ENCODE measurements at places on chromosomes 4 and X.

DNA sequence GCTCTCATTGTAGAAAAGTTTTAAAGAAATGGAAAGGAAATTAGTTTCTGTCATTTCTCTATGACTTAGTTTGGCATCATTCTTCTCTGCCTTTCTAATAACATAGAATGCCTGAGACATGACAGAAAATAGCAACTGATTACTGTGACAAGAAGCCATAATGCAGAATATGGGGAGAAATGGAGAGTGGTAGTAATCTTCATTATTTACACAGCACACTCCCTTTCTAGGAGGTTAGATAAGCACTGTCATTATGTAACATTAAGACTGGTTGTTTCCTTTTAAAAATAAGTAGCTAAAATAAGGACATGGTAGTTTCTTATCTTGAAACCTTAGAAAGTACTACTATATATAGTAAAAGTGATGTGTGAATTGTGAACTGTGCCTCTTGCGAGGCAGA is 1227.9 kb upstream of the PABPC4L start:
- DNase-seq, result no peak

DNA sequence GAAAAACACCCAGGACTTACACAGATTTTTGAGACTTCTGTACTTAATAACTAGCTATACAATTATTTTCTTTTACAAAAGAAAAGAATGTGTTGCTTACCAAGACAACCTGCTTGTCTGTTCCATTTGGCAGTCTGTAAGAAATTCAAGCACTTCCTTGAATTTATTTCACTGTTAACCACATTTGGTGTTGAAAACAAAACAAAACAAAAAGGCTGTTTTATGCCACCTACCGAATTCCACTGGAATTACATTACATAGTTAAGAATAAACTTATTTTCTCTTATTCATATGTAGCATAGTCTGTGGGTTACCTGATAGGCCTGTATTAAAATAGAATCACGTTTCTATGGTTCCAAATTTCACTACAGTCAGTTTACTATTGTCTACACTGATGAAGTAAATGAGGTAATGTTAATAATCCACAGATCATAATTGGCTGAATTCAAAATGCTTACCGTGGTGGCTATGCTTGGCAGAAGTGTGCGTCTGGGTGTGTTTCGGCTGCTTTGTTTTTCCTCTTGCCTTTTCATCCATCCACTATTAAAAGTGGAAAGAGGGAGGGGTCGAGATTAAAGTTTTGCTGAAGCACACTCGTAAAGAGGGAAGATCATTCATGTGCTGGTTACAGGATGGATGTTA is at the start of gene TLR1:
TSS of gene TLR1 (minus strand) at position 138 of the 642 bp plus-strand sequence. CDS start 5,960 bp downstream, outside the sequence.
- DNase-seq, result no peak

GRCh38 chrX:47093248-47093647 is 15.0 kb downstream of the RGN start:
- DNase-seq, result no peak

GRCh38 chr4:30718641-30719453 is 1.3 kb upstream of the PCDH7 start:
- DNase-seq, result no peak

GRCh38 chr4:17018013-17018412 is 119.6 kb upstream of the LDB2 start:
- no peak for DNase-seq

DNA sequence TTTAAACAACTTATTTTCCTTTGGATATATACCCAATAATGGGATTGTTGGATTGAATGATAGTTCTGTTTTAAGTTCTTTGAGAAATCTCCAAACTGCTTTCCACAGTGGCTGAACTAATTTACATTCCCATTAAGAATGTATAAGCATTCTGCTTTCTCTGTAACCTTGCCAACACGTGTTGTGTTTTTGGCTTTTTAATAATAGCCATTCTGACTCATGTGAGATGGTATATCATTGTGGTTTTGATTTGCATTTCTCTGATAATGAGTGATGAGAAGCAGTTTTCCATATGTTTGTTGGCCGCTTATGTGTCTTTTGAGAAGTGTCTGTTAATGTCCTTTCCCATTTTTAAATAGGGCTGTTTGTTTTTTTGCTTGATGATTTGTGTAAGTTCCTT is 155.6 kb upstream of the PITX2 start:
- no peak for DNase-seq

GRCh38 chrX:48477960-48478755 is 2.2 kb downstream of the FTSJ1 start:
- DNase-seq, result no peak

- DNase-seq, result no peak
These were observed 35.3 kb downstream of the DCTD start for GRCh38 chr4:182881914-182882313.

GRCh38 chrX:105297041-105297440 is 76.5 kb upstream of the TEX13A start:
- DNase-seq, result no peak

- DNase-seq, result no peak
These were observed 112.9 kb upstream of the PJA1 start for GRCh38 chrX:69278031-69278687.

DNA sequence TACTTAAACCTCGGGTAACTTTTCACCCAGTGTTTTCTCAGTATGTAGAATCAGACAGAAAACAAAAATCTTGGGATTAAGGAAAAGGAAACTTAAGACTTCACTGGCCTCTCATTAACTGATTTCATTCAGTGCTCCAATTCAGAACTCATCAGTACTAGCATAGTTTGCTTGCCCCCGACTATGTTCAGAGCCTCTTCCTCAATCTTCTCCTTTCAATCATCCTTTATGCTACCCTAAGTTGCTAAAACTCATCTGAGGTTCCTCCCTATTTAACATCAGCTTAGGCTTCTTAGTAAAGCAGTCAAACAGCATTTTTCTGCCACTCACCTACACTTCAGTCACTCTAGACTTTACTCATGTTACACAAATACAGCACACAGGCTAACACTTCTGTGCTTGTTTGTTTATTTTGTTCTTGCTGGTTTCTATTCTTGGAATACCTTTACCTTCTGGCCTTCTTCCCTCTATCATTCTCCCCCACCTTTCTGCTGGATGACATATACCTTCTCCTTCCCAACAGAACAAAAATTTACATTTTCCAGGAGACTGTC is 163.0 kb upstream of the TLL1 start:
- no peak for DNase-seq

DNA sequence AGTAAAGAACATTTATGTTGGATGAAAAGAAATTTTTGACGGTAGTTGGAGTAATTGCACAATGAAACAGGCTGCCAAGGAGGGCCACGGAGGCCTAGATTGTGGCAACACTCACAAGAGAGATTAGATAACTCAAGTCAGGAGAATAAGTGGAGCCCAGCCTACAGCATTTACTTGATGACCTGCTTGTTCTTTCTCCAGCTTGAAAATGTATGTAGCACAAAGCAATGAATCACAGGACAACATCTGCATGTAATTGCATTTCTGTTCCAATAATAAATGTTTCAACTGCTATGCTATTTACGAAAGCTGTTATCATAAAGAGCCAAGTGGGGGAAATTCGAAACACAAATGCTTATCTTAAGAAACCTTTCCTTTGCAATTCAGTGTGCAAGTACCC is 221.2 kb upstream of the MID1 start:
- DNase-seq, result no peak

DNA sequence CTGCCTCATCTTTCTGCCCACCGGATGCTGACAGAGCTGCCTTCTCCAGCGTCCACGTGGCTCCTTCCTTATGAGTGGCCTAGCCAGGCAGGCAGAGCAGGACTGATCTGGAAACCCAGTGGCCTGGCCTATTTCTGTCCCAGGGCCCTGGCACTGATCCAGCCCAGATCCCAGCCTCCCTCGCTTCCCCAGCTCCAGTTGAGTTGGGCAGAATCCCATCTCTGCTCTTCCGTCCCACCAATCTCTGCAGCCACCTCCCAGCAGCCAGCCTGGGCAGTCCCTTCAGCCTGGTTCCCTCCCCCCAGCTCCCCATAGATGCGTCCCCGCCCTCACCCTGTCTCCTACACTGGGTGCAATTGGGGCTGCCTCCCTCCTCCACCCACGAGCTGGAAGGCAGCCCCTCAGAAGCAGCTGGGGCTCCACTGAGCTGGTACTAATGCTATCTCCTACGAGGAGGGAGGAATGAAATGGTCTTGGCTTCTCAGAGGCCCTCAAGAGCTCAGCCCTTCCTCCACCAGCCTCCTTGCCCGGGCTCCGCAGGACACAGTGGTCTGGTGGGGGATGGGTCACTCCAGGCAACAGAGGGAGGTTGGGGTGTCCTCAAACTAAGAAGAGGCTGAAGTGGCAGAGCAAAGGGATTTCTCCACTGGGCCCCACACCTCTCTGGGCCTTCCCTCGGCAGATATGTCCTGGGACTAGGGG is 94.2 kb downstream of the PJA1 start:
- no peak for DNase-seq

DNA sequence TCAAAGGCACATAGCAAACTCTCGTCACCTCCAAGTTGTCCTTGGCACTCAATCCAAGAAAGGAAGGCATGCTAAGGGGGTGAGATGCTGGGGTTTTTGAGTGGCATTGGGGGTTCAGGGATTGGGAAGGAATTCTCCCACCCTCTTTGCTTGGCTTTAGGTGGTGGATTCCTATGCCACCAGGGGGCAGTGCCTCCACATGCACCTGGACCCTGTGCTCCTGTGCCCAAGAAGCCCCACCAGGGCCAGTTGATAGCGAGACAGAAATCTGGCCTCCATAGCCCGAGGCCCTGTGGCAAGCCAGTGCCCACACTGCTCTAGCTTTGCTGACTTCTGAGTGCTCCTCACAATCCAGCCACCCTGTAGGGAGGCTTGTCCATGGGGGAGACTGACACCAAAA is 2.0 kb upstream of the FATE1 start:
- peak; percentile 29 for DNase-seq

DNA sequence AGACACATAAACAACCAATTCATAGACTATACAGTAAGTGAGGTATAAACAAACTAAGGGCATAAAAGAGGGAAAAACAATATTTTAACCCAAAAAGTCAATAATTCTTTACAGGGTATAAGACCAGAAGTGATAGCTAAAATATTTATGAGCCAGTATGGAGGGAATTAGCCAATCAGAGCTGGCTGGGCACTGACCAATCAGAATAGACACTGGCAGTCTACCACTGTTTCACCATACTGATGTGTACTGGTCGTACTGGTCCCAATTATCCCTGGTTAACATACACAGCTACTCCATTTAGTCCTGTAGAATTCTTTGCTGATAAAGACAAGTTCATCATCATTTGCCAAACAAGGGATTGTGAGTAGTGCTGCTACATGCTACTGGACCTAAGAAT is 9.8 kb upstream of the SLC9B1 start:
- DNase-seq, result no peak

- DNase-seq, result peak; percentile 60
These were observed 137.6 kb downstream of the EGF start for GRCh38 chr4:110049951-110050925.

GRCh38 chr4:116627545-116627944 is 457.8 kb downstream of the TRAM1L1 start:
- DNase-seq, result no peak

GRCh38 chrX:9555354-9555753 is 90.5 kb downstream of the TBL1X start:
- DNase-seq, result no peak

DNA sequence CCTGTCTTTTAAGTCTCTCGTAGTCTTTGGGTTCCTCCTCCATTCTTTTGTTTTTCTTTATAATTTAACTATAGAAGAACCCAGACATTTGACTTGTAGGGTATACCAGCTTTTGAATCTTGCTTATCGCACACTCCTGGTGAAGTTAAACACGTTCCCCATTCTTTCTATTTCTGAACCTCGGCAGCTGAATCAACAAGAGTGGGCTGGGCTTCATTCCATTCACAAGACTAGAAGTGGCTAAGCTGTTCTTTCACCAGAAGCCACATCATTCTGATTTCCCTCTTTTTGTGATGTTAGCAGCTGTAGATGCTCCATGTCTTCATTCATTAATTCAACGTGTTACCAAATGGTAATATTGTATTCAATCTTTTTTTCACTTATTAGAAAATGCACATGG is 167.9 kb downstream of the CORIN start:
- no peak for DNase-seq

DNA sequence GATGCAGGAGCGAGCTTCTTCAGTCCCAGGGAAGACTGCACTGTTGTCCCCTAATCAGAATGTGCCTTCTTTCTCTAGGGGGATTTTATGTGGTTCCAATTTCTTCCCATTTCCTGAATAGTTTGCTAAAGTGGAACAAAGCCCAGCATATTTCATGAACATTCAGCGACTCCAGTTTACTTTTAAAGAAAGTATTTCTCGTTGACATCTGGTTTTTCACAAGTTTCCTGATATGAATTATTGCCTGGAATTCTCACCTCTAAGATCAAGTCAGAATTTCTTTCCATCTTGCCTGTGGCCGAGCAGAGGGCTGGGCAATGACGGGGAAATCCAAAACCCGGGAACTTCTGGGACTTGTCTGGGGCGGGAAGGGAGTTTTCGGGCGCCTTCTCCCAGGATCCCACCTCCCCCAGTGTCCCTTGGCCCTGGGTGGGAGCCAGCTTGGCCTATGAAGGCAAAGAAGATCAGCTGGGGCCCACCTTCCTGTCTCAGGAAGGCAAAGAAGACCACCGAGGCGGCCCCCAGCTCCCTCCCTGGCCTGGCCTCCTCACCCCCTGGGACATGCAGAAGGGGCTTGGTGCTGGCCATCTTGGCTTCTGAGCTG is 15.4 kb downstream of the SORCS2 start:
- DNase-seq, result no peak

- DNase-seq, result no peak
These were observed 345.3 kb downstream of the SPRY1 start for GRCh38 chr4:123741906-123742305.

DNA sequence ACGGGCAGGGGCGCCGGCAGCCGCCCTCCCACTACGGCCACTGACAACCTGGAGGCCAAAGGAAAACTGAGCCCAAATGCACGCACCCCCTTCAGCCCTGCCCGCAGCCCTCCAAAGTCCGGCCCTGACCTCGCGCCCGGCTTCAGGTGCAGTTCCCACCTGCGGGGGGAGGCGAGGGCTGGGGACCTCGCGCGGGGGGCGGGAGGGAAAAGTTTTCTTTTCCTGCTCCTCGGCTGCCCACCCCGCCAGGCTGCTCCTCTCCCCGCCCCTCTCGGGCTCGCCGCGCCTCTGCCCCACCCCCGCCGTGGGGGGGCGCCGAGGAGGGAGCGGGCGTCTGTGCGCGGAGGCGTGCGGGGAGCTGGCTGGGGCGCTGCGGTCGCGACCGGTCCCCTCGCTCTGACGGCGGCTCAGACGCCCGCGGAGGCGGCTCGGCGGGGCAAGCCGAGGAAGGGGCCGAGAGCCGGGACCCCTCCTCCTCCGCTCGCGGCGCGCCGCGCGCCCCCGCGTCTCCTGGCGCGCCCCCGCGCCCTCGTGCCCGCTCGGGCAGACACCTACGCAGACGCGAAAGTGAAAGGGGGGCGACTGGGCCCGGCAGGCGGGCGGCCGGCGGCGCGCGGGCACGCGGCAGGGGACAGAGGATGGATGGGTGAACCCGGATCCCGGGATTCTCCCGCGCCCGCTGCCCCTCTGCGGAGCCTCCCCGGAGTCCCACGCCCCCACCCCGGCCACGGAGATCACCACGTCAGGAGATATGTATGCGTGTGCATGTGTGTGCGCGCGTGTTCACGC is 3.1 kb upstream of the NR3C2 start:
- peak; percentile 65 for DNase-seq

GRCh38 chr4:173217727-173218126 is 49.1 kb downstream of the GALNT7 start:
- DNase-seq, result no peak

All from stimulated activated CD8-positive, alpha-beta memory T cell treated with anti-CD3 and anti-CD28 coated beads, Interleukin-4, amount 100 ng/mL, for 48 hours (primary cell).